ENCODE measurements at places on chromosomes 7 and 10.

DNA sequence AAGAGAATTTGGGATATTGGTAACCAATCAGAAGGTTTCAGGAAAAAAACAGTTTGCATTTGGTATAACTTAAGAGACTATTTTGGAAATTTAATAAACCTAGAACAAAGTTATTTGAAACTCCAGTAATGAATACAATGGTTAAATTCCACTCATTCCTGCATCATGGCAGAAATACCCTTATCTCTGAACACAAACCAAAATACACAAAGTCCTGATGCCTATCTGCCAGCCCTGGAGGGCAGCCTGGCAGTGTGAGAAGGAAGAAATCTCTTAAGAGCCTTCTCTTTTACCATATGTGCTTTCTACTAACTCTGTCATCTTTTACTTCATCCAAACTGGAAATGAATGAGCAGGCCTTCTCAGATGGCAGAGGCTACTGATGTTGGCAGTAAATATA is 147.1 kb upstream of the LYZL1 start:
- DNase-seq = no peak

DNA sequence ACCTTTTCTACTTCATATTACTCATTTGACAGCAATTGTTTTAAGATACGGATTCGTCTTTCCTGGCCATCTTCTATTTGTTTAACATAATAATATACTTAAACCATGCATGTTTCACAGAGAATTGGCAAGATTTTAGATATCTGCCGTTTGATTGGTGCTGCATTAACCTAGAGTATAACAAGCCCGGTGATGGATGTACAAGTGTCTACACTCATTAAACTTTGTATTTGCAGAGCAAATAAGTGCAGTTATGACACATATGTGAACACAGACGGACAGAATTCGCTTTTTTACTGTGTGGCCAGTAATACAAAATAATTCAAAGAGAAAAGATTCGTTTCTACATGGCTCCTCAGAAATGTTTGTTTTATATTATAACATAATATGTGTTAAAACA is 116.1 kb downstream of the ARL4A start:
- DNase-seq = no peak

GRCh38 chr7:122140918-122141317 is 3.1 kb downstream of the AASS start:
- no peak for DNase-seq

DNA sequence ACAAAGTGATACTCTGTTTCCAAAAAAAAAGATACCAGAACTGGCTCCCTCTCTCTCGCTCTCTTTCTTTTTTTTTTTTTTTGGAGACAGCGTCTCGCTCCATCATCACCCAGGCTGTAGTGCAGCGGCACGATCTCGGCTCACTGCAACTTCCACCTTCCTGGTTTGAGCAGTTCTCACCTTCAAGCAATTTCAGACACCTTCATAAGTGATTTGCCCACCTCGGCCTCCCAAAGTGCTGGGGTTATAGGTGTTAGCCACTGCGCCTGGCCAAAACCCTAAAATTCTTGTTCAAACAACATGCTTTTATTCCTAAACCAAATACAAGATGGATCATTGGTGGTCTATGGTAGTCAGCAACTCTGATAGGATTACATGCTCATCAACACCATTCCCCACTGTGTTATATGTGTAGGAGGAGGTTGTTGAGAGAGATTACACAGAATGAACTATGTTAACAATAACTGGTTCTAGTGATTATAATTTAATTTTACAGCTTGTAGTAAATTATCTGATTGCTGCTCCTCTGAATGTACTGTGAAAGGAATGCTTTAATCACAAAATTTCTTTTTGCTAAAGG is 15.5 kb downstream of the ACBD5 start:
- no peak for DNase-seq

GRCh38 chr10:45456822-45457221 is 82.8 kb downstream of the ALOX5 start:
- DNase-seq = no peak
